Stimulated activated CD4-positive, alpha-beta T cell treated with anti-CD3 and anti-CD28 coated beads, Interleukin-12 subunit alpha, Interleukin-12 subunit beta, amount 100 ng/mL, for 24 hours (primary cell): ENCODE measurements at places on chromosomes 16 and 17.

- DNase-seq: no peak
Measured at GRCh38 chr16:27547134-27547533, 2.6 kb downstream of the GTF3C1 start.

- no peak for DNase-seq
Measured at GRCh38 chr17:79835953-79836509, 3.2 kb downstream of the CBX4 start.

- peak; percentile 73 for DNase-seq
Measured at GRCh38 chr16:1300664-1301476, 8.6 kb upstream of the UBE2I start.

GRCh38 chr16:12097523-12098428 lies 121.2 kb downstream of the SNX29 start:
- no peak for DNase-seq

DNA sequence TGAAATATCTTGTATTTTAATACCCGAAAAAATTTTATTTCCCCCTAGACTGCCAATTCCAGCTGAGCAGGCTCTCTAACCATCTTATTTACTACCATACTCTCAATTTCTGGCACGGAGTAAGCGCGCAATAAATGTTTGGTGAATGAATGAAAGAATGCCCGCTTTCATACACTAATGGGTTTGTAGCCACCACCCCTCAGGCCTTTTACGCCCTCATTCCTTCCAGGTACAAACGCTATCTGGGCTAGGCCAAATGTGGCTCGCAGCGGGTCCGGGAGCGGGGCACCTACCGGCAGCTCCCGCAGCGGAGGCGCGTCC lies 536 bp upstream of the PLD2 start:
- DNase-seq: no peak

GRCh38 chr16:88784074-88784855 lies 755 bp downstream of the PIEZO1 start:
- no peak for DNase-seq

DNA sequence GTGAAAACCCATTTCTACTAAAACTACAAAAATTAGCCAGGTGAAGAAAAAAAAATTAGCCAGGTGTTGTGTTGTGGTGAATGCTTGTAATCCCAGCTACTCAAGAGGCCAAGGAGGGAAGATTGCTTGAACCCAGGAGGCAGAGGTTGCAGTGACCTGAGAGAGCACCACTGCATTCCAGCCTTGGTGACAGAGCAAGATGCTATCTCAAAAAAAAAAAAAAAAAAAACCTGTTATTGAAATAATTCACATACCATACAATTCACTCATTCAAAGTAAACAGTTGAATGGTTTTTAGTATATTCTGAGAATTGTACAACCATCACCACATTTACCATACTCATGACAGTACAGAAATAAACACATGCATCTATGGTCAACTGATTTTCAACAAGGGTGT lies 31.0 kb downstream of the ZNRF1 start:
- DNase-seq: no peak

DNA sequence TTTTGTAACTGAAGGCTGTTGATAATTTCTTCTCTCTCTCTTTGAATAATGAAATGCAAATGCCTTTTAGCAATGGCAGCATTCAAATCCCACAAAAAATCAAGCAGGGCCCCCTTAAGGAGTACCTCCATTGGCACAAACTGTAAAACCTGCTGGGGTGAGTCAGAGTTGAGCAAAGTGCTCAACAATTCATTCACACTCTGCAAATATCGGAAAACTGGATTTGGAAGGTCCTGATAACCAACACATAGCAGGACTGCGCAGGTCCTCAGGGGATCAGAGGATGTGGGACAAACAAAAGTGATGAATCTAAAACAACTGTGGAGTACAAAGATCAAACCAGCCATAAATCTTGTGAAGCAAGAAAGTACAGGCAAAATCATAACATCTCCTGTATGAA lies 5.6 kb downstream of the CMTR2 start:
- DNase-seq: no peak

- no peak for DNase-seq
Measured at GRCh38 chr17:76784926-76785325, 47.0 kb downstream of the MFSD11 start.

- DNase-seq: no peak
Measured at GRCh38 chr17:66114609-66115008, 77.3 kb downstream of the CEP112 start.

DNA sequence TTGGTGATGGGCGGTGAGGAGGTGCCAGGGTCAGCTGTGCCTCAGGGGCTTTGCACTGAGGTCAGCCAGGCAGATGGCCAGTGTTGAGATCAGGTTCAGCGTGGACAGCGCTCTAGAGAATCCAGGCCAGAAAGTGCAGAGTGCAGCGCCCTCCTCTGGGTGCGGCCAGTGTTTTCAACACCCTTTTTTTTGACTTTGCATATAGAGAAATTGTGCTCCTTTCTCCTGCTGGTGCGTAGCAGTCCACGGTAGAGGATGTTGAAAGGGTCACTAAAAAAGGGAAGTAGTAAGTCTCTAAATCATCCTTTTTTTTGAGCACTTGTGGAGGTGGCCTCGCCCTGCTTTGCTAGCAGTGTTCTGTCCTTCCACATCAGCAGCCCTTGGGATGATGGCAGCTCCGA lies 53.9 kb downstream of the BANP start:
- no peak for DNase-seq

- no peak for DNase-seq
Measured at GRCh38 chr16:77782694-77783093, 5.7 kb upstream of the VAT1L start.

- DNase-seq: no peak
Measured at GRCh38 chr17:55407641-55408566, 13.7 kb downstream of the MMD start.

GRCh38 chr17:49230636-49231562 lies at the start of gene PHOSPHO1:
PHOSPHO1 (minus strand) TSS chr17:49230787; CDS start chr17:49226691, 4,096 bp downstream.
- DNase-seq: peak; percentile 66

DNA sequence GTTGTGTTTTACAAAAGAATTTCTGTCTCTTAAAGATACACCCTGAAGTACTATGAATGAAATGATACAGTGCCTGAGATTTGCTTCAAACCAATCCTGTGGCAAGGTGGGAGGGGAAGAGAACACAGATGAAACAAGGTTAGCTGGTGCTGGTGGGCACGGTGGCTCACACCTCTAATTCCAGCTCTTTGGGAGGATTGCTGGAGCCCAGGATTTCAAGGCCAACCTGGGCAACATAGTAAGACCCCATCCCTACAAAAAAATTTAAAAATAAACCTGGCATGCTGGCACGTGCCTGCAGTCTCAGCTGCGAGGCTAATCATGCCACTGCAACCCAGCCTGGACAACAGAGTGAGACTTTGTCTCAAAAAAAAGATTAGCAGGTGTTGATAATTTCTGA lies 67.3 kb upstream of the FA2H start:
- no peak for DNase-seq

- no peak for DNase-seq
Measured at GRCh38 chr17:42431758-42432161, 8.7 kb upstream of the CAVIN1 start.

GRCh38 chr17:70608957-70609356 lies 439.6 kb downstream of the KCNJ2 start:
- DNase-seq: no peak

- no peak for DNase-seq
Measured at GRCh38 chr17:81553616-81554181, 1.5 kb upstream of the FAAP100 start.

DNA sequence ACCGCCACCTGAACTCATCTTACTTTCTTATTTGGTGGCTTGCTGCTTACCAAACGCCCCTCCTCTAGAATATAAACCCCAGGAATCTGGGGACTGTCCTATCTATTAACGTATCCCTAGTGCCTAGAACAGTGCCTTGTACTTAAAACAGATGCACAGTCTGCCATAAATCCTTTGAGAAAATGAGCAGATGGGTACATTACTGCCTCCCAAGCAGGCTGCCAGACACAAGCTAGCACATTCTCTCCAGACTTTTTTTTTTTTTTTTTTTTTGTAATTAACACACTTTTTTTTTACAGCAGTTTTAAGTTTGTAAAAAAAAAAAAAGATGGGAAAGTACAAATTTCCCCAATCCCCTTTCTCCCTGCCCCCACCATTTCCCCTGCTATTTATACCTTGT lies 57.3 kb upstream of the RPL38 start:
- DNase-seq: no peak

DNA sequence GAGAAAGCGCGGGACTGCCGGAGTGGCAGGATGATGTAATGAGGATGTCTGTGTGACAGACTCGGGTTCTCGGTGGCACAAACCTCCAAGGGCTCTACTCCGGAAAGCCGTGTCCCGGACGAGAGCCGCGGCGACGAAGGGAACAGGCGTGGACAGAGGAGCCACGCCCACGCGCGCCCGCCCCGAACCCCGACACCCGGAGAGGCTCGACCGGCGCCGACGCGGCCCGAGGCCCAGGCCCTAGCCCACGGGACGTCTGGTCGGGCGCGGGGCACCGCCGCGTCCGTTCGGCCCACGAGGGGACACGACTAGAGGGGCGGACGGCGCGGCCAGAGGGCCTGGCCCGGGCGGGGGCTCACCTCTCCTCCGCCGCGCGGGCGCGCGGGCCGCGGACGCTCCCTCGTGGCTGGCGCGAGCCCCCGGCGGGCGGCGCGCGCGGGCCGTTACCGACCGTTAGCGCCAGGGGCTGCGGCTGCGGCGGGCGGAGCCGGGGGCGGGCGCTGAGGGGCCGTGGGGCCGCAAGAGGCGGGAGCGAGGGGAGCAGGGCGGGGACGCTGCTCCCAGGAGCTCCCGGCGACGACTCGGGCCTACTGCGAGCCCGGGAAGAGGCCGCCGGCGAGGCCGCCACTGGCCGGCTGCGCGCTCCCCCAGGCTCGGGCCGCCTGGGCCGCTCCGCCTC lies 2.1 kb upstream of the IRX5 start:
- DNase-seq: no peak

DNA sequence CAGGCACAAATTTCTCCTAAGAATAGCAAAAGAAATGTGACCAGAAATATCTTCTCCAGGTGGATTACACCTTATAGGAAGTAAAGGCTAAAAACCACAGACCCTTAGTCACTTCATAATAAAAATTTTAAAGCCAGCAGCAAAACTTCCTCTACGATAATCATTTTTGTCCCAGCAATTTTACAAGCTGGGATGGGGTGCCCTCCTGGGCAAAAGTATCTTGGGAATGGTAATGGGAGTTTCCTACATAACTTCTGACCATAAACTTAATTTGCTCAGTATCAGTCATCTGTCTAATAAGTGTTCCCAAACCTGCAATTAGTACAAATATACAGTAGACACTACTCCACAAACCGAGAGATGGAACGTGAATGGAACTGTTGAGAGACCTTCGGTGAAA lies 3.0 kb downstream of the PHF12 start:
- no peak for DNase-seq

- DNase-seq: no peak
Measured at GRCh38 chr16:80029761-80030481, 429.4 kb upstream of the MAF start.

- DNase-seq: no peak
Measured at GRCh38 chr17:48100591-48101011, 677 bp downstream of the CBX1 start.

DNA sequence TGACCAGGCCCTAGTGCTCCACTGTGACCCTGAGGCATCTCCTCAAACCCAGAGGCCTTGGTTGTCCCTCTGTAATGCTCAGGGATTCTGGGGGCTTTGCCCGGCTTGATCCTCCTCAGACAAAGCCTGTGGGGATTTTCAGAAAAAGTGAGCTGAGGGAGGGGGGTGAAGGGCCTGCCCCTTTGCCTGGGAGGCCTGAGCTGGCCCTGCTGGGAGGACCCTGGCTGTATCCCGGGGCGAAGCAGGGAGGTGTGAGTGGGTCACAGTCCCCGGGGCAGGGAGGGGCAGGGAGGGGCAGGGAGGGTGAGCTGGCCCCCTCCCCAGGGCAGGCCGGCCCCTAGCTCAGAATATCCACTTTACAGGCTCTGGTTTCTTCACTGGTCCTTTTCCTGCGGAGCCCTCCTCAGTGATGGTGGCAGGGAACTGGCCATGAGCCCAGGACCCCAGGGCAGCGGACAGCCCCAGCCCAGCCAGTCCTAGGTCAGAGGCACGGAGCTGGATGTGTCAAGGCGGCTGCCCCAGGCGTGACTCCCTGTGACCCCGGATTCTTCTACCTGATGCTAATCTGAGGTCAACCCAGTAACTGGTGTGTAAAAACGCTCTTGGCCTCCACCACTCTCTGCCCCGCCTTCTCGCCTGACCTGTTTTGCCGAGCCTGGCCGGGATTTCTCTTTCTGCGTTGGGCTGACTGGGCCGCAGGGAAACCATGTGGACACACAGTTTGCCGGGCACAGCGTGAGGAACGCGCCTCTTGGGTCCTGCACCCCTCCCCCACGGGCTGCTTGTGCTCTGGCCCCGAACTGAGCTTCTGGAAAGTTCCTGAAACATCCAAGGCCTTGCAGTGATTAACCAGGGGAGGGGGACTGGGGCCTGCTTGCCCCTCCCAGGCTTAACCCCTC lies 5.8 kb upstream of the FASN start:
- no peak for DNase-seq

- no peak for DNase-seq
Measured at GRCh38 chr16:78562650-78563049, 463.2 kb downstream of the WWOX start.

DNA sequence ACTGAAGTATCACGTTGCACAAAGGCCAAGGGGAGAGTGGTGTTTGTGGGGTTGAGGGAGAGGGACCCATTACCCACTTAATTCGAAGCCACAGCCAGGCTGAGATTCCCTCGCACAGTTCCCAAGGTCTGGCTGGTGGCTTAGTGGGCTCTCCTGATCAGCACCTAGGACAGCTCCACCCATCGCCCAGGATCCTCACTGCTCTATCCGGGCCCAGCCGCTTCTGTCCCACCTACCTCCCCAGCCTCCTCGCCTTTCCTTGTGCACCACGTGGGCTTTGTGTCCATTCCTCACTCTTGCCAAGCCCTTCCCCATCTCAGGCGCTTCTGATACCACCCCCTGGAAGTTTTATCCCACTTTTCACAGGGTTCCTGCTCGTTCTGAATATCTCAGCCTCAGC lies 163.5 kb downstream of the CCT6B start:
- DNase-seq: no peak

GRCh38 chr16:66894948-66895688 lies 14.8 kb downstream of the PDP2 start:
- DNase-seq: peak; percentile 41

- no peak for DNase-seq
Measured at GRCh38 chr17:17679748-17680147, 1.5 kb upstream of the RAI1 start.

- DNase-seq: no peak
Measured at GRCh38 chr17:7651097-7651664, 455 bp downstream of the ATP1B2 start.
